ENCODE measurements at places on chromosomes 3 and 15.

GRCh38 chr3:127413318-127413673, 125.5 kb upstream of the PRR20G start:
- no peak for DNase-seq

GRCh38 chr3:146523531-146523930, 20.9 kb downstream of the PLSCR1 start:
- no peak for DNase-seq

DNA sequence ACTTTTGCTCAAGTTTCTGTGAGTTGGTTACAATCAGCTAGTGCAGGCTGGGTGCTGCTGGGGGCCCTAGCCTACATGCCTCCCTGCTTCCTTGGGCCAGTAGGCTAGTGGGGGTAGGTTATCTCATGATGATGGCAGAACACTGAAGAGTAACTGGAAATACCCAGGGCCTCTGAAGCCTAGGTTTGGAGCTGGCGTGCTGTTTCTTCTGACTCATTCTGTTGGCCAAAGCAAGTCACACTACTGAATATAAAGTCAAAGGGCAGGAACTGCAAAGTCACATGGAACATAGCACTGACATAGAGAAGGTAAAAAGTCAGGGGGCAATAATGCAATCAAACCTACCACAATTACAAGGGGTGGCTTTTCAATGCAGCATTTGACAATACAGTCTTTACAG, 34.5 kb downstream of the RASGRP1 start:
- peak; percentile 50 for DNase-seq

DNA sequence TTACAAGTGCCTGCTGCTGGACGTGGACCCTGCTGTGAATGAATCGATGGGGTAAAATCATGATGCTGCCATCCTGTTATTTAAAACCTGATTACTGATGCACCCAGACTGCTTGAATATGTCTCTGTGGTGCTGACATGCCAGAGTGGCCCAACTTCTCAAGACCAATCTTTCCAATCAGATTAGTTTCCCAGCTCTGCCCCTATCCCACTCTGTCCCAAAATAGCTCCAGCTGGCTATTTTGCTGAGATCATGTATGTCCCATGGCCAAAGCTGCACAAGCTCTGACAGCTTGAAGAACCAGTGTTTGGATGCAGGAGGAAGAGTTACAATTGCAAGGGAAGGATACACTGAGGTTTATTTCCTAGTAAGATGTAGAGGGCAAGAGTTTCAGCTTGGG, 153.6 kb downstream of the TMEM108 start:
- DNase-seq = no peak

GRCh38 chr15:71465131-71465955, 345.0 kb upstream of the NR2E3 start:
- DNase-seq = no peak

- DNase-seq = no peak
Measured at GRCh38 chr3:123778991-123779622, 105.0 kb downstream of the MYLK start.

GRCh38 chr15:100111125-100112060, 230.4 kb downstream of the ADAMTS17 start:
- DNase-seq = peak; percentile 70

- DNase-seq = no peak
Measured at GRCh38 chr3:47663630-47664240, 85.1 kb upstream of the CSPG5 start.

DNA sequence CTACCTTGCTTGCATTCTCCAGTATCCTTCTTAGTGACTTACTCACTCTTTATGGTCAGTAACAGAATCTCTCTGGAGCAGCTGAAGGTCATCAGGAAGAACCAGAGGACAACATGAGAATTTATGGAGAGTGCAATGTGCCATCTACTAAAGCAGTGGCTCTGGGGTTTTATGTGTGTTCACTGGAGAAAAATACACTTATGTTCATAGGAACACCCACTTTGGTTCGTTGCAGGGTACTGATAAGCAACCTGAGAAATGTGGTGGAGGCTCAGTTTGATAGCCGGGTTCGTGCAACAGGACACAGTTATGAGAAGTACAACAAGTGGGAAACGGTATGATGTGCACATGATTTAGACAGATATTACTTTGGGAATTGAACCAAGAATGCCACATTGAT, 12.8 kb downstream of the CPB1 start:
- no peak for DNase-seq

- peak; percentile 53 for DNase-seq
Measured at GRCh38 chr15:68442041-68442440, 10.1 kb upstream of the ITGA11 start.

DNA sequence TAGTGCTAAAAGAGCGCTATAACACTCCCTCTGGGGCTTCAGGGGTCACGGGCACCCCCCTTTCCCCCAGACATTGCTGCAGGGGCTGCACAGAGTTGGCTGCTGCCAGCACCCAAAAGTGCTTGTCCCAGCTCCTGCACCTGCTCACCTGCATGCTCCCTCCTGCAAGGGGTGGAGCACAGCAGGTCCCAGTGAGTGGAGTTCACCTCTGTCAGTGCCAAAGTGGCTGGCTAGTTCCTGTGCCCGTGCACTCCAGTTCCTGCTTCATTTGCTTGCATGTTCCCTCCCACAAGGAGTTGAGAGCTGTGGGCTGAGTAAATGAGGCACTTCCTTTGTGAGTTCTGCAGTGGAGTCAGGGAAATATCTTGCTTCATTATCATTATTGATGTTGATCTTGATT, 476.9 kb downstream of the SQOR start:
- DNase-seq = no peak

DNA sequence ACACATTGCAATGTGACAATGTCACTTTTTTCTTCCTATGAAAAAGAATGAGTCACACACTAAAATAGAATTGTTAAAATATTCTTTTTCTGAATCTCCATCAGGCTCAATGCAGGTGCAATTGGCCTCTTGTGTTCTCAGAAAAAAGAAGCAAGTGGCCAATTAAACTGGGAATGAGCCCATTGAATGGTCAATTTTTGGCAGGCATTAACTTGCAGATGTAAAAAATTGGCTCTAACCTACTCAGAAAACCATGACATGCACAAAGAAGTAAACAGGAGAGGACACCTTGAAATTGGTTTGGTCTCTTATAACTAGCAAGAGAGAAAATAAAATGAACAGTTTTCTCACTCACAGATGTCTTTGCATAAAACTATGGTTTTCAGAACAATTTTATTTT, 820.8 kb downstream of the TBL1XR1 start:
- no peak for DNase-seq

DNA sequence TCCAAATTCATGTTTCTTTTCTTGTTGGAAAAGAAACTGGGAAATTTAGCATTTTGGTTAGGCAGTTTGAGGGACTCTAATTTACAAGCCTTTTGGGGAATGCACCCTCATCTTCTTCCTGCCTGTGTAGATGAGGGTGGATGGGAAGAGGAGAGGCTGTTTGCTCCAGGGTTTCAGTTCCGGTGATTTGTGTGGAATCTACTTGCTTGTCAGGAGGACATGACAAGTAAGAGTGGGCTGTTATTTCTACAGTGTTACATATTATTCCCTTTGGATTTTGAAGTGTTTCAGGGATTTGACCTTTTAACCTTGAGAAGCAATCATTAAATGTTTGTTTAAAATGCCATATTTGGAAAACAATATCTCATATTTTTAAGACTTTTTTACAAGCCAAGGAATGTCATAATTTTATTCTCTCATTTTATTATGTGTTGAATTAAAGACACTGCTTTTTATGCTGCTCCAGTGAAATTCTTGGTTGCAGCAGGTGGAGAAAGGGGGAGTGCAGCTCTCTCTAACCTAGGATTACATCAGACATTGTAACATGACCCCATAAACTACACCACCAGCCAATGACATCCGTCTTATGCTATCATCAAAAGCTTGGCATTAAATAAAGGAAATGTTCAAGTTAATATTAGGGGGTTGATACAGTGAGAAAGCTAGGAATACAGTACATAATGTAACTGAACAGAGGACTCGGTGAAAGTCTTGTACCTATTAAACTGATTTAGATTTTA, 30.2 kb downstream of the PLAAT1 start:
- no peak for DNase-seq

DNA sequence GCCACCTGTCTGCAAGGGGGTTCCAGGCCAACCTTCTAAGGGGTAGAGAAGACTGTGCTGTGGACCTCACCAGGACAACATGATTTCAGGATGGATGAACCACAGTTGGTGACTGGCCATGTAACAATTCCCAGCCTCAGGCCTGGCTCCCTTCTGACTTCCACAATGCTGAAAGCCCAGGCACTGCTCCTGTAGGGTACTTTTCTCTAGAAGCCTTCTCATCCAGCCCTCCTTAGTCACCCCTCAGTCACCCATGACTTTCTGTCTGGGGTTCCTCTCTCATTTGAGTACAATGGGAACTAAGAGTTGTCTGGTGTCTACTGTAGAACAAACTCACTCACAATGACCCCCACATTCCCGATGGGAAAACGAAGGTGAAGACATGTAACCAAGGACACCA, 8.6 kb downstream of the ALS2CL start:
- DNase-seq = peak; percentile 56

GRCh38 chr15:50183112-50183794, 1.3 kb downstream of the SLC27A2 start:
- DNase-seq = peak; percentile 7

DNA sequence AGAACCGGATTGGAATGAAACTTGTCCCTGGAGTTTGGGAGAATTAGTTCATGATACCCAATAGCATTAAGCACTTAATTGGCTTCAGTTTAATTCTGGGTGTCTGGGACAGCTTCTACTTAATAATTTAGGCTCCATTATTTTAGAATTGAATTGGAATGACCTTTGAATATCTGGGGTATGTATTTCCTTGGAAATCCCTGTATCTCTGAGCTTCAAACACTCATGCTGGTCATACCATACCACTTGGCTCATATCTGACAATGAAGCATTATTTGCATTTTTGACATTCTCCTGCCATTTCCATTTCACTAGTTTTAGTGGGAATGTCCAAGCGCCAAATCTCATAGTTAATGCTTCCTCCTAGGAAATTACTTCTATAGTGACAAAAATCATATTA, 393.1 kb downstream of the DIPK2A start:
- DNase-seq = no peak

DNA sequence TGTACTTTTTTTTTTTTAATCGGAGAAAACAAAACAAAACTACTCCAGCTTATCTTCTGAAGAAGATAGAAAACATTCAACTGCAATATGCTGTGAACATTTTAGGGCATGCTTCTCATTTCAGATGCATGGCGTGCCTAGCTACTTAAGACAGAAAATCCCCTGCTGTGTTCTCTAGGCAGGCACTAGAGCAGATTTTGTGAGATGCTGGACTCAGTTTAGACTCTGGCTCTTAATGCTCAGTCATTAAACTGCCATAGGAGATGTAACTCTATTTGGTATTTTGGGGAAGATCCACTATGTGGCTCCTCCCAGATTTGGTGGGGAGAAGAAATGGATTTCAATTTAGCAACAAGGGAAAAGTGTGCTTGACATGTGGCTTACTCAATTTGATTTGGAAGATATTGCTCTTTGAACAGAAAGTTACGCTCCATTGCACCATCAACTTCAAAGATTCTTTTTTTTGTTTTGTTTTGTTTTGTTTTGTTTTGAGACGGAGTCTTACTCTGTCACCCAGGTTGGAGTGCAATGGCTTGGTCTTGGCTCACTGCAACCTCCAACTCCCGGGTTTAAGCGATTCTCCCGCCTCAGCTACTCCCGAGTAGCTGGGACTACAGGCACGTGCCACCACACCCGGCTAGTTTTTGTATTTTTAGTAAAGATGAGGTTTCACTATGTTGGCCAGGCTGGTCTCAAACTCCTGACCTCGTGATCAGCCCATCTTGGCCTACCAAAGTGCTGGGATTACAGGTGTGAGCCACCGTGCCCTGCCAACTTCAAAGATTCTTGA, 62.0 kb upstream of the LEKR1 start:
- DNase-seq = no peak

DNA sequence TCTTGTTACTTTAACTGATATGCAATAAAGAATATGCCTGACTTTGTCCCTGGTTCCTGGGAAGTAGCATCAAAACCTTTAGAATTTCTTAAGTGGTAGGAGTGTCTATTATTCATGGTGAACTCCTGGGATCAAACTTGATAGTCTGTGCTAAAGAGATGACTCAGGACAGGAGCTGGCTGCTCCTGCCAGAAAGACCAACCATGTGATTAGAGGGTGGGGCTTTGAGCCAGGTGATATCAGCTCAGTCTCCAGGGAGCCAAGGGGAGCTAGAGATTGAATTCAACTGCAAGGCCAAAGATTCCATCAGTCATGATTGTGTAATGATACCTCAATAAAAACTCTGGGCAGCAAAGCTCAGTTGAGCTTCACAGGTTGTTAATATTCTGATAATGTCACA, 20.6 kb upstream of the TMC3 start:
- no peak for DNase-seq

- DNase-seq = no peak
Measured at GRCh38 chr15:92638709-92639365, 16.7 kb downstream of the FAM174B start.

DNA sequence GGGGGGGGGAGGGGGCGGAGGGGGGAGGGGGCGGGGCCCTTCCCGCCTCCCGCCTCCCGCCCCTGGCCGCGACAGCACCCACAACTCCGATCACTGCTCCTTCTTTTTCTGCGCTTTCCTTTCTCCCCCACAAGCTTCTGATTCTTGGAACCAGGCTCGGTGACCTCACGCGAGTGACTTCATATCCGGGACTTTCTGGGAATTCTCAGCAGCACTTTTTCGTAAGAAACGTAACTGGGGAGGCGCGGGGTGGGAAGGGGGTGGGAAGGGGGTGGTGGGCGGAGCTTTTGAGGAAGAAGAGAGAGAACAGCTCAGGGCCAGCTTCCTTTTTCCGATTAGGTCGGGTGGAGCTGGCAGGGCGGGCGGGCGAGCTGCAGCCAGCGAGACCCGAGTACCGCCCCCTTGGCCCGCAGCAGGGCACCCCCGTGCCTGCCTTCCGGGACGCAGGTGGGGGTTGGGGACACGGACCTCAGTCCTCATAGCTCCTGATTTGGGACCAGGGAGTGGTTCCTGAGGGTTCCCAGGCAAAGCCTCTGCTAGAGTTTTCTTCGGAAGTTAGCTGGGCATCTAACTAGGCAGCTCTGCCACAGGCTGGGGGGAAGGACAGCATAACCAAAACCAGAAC, 14.6 kb downstream of the XIRP1 start:
- peak; percentile 97 for DNase-seq

DNA sequence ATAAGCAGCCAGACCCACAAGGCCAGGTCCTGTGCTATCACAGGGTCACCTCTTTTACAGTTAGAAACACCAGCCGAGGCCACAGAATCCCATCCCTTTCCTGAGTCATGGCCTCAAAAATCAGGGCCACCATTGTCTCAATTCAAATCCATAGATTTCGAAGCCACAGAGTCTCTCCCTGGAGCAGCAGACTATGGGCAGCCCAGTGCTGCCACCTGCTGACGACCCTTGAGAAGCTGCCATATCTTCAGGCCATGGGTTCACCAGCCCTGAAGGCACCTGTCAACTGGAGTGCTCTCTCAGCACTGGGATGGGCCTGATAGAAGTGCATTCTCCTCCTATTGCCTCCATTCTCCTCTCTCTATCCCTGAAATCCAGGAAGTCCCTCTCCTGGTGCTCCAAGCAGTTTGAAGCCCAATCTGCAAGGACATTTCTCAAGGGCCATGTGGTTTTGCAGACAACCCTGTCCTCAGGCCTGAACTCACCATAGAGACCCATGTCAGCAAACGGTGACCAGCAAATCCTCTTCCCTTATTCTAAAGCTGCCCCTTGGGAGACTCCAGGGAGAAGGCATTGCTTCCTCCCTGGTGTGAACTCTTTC, 39.6 kb downstream of the TGM4 start:
- DNase-seq = peak; percentile 79

- DNase-seq = no peak
Measured at GRCh38 chr15:100601617-100602063, 344 bp downstream of the LINS1 start.
